Effector CD4-positive, alpha-beta T cell (primary cell): ENCODE measurements at places on chromosomes 16 and 17.

DNA sequence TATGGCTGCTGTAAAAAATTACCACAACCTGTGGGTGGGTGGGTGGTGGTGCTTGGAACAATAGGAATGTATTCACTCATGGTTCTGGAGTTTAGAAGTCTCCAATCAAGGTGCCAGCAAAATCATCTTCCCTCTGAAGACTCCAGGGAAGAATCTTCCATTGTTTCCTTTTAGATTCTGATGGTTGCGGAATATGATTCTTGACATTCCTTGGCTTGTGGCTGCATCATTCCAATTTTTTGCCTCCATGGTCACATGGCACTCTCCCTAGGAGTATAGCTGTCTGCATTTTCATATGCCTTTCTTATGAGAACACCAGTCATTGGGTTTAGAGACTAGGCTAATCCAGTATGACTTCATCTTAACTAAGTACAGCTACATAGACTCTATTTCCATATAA, 401.0 kb downstream of the HS3ST3B1 start:
- DNase-seq = no peak

DNA sequence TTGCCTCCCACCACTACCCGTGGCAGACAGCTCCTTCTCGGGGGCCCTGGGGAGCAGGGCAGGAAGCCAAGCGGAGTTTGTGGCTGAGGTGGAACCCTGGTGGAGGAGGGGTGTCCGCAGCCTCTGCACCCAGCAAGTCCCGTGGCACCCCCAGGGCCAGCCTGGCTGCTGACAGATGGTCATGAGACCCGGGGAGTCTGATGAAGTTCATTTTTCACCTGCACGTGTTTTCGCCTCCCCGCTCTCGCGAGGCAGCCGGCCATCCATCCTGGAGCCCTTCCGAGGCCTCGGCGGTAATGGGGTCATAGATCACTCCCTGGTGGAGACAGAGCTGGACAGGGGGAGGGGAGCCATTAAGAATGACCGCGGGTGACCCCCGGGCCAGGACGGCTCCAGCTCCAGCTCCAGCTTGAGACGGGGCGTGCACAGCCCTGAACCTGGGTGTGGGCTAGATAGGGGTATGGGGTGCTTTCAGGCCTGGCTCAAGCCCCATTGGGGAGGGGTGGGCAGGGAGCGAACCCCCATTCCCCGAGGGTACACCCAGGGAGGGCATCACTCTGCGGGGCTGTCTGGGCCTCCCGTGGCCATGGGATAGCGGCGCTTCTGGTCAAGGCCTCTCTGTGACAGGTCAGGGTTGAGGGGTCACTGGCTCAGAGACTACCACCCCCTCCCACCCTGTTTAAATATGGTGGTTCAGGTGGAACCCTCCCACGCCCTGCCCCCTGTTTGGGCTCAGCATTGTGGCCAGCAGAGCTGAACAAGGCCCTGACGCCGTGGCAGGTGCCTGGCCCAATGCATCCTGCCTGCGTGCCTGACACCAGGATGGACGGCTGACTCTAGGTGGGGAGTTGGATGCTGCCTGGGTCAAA, 227.4 kb upstream of the GSE1 start:
- no peak for DNase-seq

- no peak for DNase-seq
Measured at GRCh38 chr16:86156155-86156554, 257.2 kb downstream of the IRF8 start.

DNA sequence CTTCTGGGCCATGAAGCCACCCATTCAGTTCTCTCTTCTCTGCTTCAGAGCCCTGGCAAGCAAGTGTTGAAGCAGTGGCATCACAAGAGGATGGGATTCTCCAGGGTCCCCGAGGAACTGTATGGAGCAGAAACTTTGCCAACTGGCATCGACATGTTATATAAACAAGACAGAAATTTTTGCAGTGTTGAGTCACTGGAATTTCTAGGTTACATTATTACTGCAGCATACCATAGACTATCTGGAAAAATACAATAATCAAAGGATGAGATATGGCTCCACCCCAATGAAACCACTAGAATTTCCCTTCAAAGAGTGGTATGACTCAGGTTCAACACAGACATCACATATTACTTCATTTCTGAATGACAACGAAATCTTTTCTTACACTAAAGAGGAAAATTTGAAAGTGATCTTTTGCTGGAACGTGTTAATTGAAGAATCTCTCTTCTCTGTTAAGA, 343.0 kb upstream of the DYNLRB2 start:
- no peak for DNase-seq

- DNase-seq = no peak
Measured at GRCh38 chr17:1464186-1464585, 8.2 kb upstream of the CRK start.

DNA sequence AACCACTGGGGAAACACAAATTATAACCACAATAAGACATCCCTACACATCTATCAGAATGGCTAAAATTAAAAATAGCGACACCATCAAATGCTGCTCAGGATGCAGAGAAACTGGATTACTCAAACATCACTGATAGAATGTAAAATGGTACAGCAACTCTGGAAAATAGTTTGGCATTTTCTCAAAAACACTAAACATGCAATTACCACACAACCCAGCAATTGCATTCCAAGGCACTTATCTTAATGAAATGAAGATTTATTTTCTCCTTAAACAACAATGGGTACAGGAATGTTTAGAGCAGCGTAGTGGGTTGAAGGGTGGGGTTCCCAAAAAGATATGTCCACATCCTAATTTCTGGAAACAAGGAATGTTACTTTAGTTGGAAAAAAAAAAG, 309.0 kb upstream of the PMFBP1 start:
- no peak for DNase-seq

- DNase-seq = no peak
Measured at GRCh38 chr16:79269211-79269863, 331.2 kb downstream of the MAF start.

- no peak for DNase-seq
Measured at GRCh38 chr17:77602062-77602746, 356.3 kb upstream of the TNRC6C start.

GRCh38 chr17:78284146-78284545, 52.7 kb downstream of the TMEM235 start:
- DNase-seq = no peak

- DNase-seq = no peak
Measured at GRCh38 chr16:57479205-57479975, 6.9 kb downstream of the DOK4 start.

DNA sequence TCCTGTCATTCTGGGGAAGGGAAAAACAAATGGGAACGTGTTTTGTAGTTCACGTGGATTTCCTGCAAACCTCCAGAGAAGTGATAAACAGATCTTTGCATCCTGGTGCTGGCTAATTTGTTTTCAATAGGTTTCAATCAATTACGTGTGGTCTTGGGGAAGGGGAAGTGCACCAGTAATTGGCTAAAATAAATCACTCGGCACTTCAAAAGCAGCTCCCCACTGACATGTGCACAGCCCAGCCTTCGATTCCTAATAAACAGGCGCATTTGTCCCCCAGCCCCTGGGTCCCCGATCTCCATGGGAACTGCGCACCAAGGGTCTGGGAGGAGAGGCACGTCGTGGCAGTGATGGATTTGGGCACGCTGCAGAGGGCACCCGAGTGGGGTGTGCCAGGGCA, 112.9 kb upstream of the GSE1 start:
- DNase-seq = no peak

- no peak for DNase-seq
Measured at GRCh38 chr17:3679531-3680126, 11.0 kb downstream of the EMC6 start.

DNA sequence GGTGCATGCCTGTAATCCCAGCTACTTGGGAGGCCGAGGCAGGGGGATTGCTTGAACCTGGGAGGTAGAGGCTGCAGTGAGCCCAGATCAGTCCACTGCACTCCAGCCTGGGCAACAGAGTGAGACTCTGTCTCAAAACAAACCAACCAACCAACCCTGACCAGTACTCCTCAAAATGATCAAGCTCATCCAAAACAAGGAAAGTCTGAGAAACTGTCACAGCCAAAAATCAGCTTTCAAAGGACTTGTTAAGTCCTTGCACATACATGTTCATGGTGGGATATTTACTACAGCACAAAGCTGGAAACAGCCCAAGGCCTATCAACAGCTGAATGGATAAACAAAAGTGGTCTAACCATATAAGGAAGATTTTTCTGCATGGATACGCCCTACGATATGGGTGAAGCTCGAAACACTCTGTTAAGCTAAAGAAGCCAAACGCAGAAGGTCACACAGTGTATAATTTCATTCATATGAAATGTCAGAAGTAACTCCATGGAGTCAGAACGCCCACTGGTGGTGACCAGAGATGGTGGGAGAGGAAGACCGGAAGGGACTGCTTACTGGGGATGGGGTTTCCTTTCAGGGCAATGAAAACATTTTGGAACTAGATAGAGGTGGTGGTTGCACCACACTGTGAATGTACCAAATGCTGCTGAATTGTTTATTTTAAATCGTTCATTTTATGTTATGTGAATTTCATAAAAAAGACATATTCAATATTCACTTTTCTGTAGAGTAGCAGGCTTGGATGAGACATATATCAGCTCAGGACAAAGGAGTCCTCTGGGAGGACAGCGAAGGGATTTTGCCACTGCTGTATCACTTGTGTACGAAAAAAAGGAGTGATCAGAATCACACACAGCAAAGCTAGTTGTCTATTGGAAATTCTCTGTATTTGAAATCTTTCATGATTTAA, 17.7 kb downstream of the CCL17 start:
- DNase-seq = no peak

DNA sequence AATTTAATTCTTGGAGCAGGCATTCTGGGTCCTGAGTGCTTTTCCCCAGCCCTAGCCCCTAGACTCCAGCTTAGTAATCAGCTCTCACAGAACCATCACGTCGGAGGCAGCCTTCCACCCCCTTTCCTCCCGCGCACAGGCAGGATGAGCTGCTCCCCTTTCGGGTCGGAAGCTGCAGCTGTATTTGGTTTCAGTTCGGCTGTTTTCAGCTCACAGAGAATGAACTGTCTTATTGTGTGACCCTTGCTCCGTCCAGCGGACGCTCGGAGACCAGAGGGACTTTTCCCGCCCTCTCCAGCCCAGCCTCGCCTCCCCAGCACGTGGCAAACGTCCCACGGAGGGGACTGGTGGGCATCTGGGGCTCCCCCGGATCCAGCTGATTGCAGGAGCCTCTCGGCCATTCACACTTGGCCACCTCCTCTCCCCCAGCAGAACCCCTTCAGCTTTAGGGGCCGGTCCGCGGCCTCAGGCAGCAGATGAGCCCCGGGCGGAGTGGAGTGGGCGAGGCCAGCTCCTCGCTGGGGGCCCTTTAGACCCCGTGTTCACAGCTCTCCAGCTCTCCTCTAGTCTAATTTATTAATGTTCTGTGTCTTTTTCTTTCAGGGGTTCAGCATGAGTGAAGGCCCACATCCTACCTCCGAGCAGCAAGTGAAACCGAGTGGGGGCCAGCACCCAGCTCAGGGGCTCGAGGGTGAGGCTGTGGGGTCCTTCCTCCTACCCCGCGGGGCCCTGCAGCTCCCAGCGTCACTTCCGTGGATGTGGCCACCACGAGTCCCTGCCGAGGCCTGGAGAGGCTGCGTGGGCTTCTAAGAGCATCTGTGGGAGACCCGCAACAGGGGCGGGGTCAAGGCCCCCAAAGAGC, 863 bp upstream of the UTS2R start:
- DNase-seq = no peak
